NCI-H2171 treated with DMSO at 0.1 percent for 48 hours (cell line): ENCODE measurements at places on chromosomes 7 and 10.

DNA sequence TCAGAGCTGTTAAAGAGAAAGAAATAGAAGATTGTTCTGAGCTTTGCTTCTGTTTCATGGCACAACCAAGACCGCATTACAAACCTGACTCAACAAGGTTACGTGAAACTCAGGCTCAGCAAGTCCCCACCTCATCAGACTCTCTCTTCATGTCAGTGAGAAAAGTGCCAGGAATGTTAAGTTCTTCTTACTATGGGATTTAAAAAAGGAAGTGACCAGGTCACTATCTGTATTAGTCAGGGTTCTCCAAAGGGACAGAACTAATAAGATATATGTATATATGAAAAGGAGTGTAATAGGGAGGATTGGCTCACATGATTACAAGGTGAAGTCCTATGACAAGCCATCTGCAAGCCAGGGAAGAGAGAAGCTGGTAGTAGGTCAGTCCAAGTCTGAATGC is 25.4 kb upstream of the PAPSS2 start:
- no peak for DNase-seq

GRCh38 chr10:122173337-122173736 is 97.8 kb upstream of the BTBD16 start:
- DNase-seq: no peak

DNA sequence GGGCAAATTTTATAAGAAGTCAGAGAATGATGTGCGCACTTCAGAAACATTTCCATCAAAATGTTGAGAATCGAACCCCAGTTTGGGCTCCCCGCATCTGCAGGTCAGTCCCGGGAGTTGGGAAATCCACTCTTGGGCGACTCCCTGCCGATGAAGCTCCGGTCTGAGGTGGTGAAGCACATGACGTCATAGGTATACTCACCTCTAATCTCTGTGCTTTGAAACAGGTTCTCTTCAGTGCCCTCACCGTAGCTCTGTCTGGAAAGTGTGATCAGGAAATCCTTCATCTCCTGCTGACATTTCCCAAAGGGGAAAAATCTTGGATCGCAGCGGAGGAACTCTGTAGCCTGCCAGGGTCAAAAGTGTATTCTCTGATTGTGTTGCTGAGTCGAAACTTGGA is 138.5 kb downstream of the ABCA13 start:
- no peak for DNase-seq

DNA sequence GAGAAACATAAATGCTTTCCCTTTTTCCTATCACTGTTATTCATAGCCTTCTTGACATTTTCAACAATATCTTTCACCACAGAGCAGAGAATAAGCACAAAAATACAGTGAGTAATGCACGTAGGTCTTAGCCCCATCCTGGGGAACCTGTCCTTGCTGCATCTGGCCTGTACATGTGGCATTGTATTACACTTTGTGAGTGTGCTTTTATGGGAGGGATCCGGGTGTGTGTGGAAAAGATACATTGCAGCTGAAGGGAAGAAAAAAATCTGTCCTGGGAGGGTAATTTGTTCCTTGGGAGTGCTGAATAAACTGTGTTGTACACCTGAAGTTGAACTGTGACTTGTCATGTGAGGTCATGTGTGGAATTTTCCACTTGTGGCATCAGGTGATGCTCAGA is 422.7 kb upstream of the LRGUK start:
- no peak for DNase-seq

- no peak for DNase-seq
These were observed 9.5 kb downstream of the SRRM3 start for GRCh38 chr7:76211216-76211615.

GRCh38 chr10:132163278-132163765 is 23.4 kb upstream of the DPYSL4 start:
- peak; percentile 41 for DNase-seq

GRCh38 chr7:127692200-127692599 is 40.2 kb downstream of the SND1 start:
- no peak for DNase-seq

DNA sequence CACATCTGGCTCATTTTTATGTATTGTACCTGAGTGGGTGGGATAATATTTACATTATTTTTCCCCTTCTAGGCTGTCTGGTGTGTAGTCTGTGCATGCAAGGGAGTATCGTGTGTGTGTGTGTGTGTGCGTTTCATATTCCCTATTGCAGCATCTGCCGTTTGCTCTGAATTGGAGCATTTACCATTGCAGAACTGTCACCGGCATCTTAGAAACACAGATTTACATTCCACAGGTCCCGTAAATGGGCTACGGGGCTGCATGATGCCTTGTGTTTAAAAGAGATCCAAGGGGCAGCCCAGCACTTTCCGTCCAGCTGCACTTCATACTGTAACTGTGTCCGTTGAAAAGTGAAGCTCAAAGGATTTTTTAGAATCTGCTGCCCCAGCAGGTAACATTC is 167.1 kb upstream of the KIAA1217 start:
- no peak for DNase-seq

DNA sequence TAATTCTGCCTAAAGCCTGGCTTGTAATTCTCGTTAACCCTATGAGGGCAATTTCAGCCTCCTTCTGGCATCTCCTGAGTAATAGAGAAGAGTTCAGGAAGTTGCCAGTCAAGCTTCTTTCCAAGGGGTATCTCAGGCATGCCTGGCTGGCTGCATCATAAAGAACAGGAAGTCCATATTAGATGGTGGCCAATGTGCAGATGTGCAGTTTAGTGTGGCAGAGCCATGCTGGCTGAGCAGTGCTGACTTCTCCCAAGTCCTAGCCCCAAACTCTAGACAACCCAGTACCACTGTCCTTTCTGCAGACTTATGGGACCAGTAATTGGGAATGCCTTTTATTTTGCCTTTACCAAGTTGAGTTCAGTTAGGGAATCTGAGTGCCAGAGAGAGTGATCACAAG is 517.9 kb downstream of the GALNT17 start:
- no peak for DNase-seq

GRCh38 chr10:97150013-97150595 is 35.7 kb downstream of the SLIT1 start:
- no peak for DNase-seq

- no peak for DNase-seq
These were observed 320.5 kb downstream of the BBS9 start for GRCh38 chr7:33449847-33450246.

GRCh38 chr7:95861041-95861440 is 88.7 kb downstream of the DYNC1I1 start:
- no peak for DNase-seq

DNA sequence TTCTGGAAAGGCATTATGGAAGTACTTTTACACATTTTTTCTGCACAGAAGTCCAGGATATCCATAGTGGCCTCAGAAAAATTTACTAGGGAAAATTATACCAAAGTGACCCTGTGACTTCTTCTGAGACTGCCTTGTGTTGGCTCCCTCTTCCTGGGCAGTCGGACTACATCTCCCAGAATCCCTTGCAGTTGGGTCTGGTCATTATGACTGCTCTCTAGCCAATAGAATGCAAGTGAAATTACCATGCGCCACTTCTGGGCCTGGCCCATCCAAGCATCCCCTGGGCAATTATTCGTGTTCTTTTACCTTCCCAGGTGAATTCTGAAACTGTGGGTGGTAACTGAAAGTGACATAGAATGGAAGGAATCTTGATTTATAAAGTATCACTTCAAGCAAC is 430.9 kb downstream of the ACTR3B start:
- peak; percentile 47 for DNase-seq

DNA sequence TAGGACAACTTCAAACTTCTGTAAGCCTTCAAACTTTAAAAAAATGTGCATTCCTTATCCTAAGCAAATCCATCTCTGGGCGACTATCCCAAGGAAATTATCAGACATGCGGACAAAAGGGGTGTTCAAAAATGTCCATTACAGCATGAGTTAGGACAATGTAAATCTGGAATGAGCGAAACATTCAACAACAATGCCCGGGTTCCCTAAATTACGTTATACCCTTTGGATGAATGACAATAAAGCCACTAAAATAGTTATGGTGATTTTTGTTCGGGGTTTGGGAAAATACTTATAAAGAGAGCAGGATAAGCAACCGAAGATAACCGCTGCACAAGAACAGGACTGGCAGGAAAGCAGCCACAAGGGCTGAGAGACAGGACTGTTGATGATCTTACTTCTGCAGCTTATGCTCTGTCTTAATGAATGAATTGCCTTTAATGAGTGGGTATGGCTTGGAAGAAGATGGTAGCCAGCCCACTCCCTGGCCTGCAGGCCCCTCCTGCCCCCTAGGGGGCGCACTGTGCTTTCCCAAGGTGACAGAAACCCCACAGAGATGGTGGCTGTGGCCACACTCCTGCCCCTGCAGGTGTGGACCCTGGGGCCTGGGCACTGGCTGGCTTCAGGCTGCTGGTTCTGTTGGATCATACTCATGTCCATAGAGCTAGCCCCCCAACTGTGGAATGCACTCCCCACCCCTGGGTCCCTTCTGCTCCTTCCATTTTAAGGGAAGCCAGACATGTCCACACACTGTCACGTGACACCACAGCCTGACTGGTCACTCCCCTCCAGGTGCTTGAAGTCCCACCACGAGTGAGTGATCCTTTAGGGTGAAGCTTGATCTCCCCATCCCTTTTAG is 45.0 kb downstream of the ZCCHC24 start:
- DNase-seq: no peak

- DNase-seq: no peak
These were observed 808.9 kb downstream of the GRID1 start for GRCh38 chr10:85557706-85558105.

DNA sequence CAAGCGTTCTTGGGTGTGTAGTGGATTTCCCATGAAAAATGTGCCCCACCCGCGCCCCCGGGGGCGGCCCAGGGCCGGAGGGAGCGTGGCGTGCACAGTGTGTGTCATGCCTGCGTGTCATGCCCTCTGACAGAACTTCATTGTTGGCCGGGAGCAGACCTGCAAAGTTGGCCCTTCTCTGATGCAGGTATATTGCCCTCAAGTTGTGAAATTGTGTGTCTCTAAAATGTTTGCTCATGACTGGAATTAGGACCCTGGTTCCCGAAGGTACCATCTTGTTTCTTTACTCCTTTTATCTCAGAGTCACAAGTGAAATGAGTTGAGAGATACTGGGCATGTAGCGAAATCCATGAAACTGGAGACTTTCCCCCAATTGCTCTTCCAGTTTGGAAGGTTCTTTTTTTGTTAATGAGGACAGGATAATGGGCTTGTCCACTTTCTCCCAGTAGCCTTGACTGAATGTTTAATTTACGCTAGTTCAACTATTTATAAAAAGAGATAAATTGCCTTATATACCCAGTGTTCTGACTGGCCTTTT is 26.2 kb downstream of the ADK start:
- DNase-seq: peak; percentile 24

DNA sequence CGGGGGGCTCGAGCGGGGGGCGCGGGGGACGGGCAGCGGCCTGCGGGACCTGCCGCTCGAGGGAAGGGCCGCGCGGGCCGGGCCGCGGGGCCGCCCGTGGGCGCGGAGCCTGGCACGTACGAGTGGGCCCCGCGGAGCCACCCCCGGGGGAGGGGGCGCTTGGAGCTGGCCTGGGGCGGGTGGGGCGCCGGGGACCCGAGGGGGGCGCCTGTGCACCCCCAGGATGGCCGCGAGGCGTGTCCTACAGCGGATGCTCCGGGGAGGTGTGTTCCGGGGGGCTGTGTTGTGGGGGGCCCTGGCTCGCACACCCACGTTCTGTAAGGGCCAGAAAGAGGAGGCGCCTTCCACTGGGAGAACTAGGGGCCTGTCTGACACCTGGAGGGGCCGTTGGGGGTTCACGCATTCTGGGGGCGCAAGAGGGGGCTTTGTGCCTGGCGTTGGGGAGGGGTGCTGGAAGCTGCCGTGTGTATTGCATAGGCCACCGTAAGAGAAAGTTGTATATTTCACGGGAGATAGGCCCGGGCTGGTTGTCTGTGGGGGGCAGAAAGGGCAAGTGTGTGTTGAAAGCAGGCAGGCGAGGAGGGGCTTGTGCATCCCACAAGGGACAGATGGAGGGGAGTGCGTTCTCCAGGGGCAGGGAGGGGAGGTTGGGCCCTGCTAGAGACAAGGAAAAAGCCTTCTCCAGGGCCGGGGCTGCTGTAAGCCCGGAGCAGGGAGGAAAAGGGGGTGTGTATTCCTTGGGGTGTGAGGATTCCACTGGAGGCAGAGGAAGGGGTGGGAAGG is 663 bp downstream of the VPS37D start:
- peak; percentile 91 for DNase-seq

GRCh38 chr7:12888717-12889116 is 201.3 kb downstream of the ARL4A start:
- no peak for DNase-seq

- DNase-seq: no peak
These were observed 7.1 kb downstream of the ERV3-1 start for GRCh38 chr7:64999165-65000004.

GRCh38 chr7:45974540-45975360 is 53.7 kb upstream of the IGFBP3 start:
- DNase-seq: no peak

- DNase-seq: no peak
These were observed 166.9 kb downstream of the CPEB3 start for GRCh38 chr10:92124020-92124419.

GRCh38 chr10:89305766-89306433 is 4.1 kb downstream of the IFIT2 start:
- no peak for DNase-seq

DNA sequence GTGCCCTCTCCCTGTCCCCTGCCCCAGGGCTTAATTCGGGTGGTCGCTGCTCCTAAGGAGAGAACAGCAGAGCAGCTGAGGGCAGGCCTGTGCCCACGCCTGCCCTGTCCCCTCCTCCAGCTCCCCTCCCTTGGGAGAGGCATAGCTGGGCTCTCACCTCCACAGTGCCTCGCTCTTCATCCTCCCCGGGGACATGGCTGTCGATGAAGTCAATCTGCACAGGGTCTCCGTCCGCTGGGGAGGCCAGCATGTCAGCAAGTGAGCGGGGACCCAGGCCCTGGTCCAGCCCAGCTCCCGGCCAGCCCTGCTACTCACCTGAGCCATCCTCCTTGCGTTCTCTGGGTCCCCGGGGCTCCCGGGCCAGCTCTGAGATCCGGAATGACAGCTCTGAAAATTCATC is 3.8 kb upstream of the SAP25 start:
- DNase-seq: no peak

- DNase-seq: peak; percentile 55
These were observed 11.5 kb upstream of the OGA start for GRCh38 chr10:101829561-101830315.

- DNase-seq: no peak
These were observed 53.5 kb downstream of the DNAJC12 start for GRCh38 chr10:67784474-67784873.

DNA sequence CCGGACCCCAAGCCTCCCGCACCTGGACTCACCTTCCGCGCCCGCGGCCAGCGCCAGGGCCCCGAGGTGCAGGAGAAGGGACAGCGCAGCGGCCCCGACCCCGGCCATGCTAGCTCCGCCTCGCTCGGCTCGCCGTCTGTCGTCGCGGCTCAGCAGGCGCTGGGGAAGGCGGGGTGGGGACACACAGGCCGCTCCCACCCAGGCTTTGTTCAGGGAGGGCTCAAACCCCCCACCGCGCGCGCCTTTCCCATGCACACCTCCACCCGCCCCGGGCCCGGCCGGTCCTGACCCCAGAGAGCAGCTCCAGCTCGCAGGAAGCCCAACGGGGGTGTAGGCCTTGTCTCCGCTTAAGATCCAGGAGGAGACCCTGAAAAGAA is at the start of gene KCP:
Gene KCP, minus strand, starts transcription at position 141 of the 377 bp plus-strand sequence. Its CDS starts 33 bp downstream, at position 108.
- no peak for DNase-seq
